Cerebellum (tissue), 4 donors: ENCODE measurements at places on chromosomes 6 and 20. TPM values are rescaled to one million over a fixed set of nuclear protein-coding genes. Genes with fewer than 3 reads are reported as not detected.
A peak's percentile ranks its signal among the peaks of the same experiment; 100 is the strongest.

The SLC32A1 gene
- total RNA-seq = 13.7 TPM

The RPP21 gene
- 12.6 TPM for total RNA-seq

The ABHD16B gene
- not detected for total RNA-seq

The TMEM217 gene
- total RNA-seq = 1.00 TPM

GRCh38 chr6:111592726-111593511, 12.8 kb downstream of the TRAF3IP2 start:
- DNase-seq = peak; percentile 74
